ENCODE measurements at places on chromosomes 3 and 15.

- no peak for DNase-seq
These were observed 13.2 kb downstream of the AAGAB start for GRCh38 chr15:67241132-67241855.

DNA sequence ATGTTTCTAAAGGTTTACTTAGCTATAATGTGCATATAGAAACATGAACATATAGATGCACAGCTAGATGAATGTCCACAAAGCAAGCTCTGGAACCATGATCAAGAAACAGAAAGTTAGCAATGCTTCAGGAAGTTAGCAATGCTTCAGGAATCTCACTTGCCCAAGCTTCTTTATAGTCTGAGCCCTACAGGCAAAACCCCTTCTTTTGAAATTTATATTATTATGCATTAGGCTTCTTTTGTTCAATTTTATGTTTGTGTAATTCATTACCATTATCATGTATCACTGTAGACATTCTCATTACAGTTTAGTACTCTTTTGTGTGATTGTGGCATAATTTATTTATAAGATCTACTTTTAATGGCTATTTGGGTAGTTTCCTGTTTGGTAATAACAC lies 286.4 kb upstream of the BCHE start:
- no peak for DNase-seq

- no peak for DNase-seq
These were observed 168.5 kb upstream of the NSMCE3 start for GRCh38 chr15:29437888-29438702.

DNA sequence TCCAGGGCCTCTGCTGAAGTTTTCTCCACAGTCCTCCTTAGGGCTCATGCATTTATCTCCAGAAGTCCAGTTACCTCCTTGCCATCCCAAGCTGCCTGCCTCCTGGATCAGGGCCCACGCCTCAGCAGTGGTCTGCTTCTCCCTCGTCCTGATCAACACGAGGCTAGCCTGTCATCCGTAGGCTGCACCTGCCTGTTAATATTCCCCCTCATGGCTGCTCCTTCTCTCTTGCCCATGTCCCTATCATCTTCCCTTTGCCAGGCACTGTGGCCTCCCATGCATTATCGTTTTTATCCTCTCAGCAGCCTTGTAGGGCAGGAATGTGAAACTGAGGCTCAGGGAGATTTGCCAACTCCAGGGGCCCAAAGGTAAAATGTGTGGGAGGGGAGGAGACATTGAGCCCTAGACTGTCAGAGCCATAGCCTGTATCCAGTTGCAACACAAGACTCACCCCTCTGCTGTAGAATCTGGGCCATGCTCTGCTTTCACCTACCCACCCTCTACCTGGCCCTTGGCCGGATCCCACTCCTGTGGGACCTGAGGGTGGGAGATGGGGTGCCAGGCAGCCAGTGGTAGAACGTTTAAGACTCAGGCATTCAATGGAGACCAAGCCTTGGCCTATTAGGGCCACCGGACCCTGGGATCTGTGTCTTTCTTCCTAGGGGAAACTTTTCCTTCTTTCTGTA lies 4.6 kb downstream of the GRM2 start:
- no peak for DNase-seq

DNA sequence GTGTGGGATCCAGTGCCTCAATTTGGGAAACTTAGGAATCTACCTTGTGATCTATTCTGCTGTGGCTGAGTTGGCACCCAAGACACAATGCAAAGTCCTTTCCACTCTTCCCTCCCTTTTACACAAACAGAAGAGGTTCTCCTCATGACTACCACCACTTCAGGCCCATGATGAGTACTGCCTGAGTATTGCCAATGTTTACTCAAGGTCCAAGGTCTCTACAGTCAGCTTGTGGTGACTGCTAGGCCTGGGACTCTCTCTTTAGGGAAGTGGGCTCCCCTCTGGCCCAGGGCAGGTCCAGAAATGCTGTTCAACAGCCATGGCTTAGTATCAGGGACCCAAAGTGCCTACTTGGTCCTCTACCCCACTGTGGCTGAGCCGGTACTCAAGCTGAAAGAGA lies 56.8 kb upstream of the PEX5L start:
- DNase-seq: no peak

GRCh38 chr3:27160146-27160545 lies 209.0 kb downstream of the NEK10 start:
- no peak for DNase-seq

GRCh38 chr3:190429681-190430080 lies 20.0 kb downstream of the TMEM207 start:
- no peak for DNase-seq

GRCh38 chr3:71127844-71128243 lies 455.7 kb downstream of the FOXP1 start:
- no peak for DNase-seq

DNA sequence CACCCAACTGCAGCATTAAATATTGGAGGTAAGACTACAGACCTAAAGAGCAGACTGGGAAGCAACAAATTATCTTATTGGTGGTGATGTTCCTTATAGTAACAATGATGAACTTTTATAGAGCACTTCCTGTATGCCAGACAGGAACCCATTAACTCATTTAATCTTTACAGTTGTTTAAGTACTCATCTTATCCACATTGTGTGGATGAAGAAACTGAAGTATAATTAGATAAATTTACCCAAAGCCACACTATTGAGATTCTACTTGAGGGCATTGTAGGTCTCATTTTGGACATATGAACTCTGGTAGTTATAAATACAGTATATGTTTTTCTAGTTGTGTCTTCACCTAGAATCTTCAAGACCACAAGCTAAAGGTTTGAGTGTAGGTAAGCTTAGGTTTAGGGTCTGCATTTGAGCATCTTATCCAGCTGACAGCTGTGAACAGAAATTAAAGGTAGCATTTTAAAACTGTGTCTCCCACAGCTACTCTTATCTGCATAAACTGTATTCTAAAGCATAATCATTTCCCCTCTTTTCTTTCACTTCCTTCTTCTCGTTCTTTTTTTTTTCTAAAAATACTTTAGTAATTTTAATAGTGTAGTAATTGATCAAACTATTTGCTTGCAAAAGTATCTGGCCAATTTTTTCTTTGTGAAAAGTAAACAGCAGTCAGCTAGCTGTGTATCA lies 138.2 kb downstream of the UBE2E2 start:
- no peak for DNase-seq

DNA sequence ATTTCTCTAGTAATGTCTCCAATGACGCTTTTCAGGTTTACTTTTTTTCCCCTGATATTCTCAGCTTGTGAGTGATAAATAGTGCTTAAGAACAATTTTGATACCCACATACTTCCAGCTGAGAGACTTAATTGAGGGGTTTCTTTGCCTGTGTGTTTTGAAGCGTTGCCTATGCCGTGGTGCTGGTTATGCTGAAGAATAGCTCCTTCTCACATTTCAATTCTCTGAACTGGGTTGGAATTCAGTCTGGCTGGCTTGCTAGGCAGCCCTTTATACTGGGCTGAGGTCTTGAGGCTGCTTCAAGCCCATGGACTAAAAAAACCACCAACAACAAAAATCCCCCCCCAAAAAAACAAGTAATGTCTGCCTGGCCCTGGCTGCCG lies 87.4 kb downstream of the CHST2 start:
- DNase-seq: no peak

All from Panc1 (cell line).